ENCODE measurements at places on chromosomes 2 and 18.

DNA sequence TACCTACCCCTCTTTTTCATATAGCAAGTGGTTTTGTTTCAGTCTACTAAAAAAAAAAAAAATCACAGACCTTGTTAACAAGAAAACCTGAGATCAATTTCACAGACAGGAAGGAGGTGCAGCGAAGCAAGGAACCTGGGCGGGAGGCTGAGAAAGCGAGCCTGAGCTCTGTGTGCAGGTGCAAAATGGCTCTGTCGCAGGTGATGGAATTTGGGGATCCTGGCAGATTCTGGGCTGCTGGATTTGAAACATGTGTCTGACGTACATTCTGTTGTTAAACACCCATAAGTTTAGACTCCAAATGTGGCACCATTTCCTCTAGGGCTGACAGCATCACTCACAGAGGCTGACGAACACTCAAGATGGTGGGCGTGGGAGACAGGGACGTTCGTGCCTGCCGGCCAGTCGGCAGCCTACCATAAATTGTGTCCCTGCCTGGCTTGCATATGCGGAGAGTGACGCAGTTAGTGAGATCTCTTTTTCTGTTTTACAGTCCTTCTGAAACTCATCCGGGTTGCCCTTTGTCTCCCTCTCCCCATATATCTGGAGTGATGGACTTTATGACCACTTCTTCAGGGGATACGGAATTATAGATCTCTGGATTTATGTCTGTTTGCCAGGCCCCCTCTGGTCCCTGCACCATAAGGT, 8.8 kb upstream of the DDX1 start:
- DNase-seq: no peak

GRCh38 chr2:96591054-96591453, 47.1 kb downstream of the KANSL3 start:
- DNase-seq: no peak

GRCh38 chr2:28419443-28420270, 27.0 kb downstream of the FOSL2 start:
- no peak for DNase-seq

GRCh38 chr2:85708641-85709040, 14.5 kb downstream of the GNLY start:
- no peak for DNase-seq

GRCh38 chr2:239303711-239304532, 96.9 kb downstream of the HDAC4 start:
- no peak for DNase-seq

- no peak for DNase-seq
These were observed 679.1 kb upstream of the ZEB2 start for GRCh38 chr2:145199042-145199441.

DNA sequence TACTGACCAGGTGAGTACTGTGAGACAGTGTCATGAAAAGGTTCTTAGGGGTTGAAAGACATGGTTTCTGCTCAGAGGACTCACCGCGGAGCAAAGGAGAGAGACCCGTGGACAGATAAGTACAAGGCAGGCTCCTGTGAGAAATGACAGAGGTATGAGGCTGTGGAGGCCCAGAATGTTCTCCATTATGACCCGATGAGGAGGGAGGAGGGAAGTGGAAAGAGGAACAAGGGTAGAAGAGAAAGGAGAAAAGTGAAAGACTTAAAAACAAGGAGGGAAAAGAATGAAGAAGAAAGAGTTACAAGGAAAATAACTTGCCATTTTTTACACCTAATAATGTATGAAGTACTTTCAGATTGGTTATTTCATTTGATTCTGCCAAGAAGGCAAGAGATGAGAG, 29.8 kb downstream of the MAPRE3 start:
- DNase-seq: no peak

- DNase-seq: no peak
These were observed 238.6 kb downstream of the SEPTIN10 start for GRCh38 chr2:109375131-109375561.

GRCh38 chr18:38539856-38540255, 974.3 kb upstream of the CELF4 start:
- no peak for DNase-seq

- DNase-seq: no peak
These were observed 11.1 kb downstream of the RHOB start for GRCh38 chr2:20457661-20458630.

DNA sequence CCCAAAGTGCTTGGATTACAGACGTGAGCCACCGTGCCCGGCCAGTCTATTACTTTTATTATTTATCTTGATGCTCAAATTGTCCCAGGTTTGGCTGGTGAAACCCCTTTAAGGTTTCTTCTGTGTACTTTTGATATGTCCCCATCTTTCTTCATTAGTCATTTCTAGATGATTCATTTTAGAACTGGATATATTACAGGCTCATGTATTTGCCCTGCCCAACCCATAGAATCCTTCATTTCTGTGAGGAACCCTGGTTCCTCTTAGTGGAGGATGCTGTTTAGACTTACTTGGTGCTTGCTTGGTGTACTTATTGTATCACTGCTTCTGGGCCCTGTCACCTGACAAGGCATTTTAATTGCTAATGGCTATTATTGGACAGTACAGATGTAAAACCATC, 40.1 kb downstream of the KCMF1 start:
- DNase-seq: no peak

- no peak for DNase-seq
These were observed 239.8 kb downstream of the SH3RF3 start for GRCh38 chr2:109368798-109369197.

DNA sequence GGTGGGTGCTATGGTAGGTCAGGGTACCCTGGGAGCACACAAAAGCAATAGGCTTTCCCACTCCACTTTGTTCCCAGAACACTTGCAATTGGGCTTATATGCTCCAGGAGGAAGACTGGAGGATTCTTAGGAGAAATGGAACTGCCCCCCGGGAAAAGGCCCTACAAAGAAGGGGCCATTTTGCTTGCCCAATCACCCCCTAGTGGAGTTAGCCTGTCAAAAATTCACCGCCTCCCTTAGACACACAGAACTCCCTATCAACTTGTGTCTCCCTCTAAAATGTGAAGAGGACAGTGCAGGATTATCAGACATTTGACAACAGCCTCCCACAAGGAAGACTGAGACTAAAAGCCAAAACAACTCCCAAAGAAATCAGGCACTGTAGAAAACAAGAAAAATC, 36.5 kb downstream of the NLRC4 start:
- no peak for DNase-seq

- DNase-seq: no peak
These were observed 3.8 kb downstream of the GALNT5 start for GRCh38 chr2:157261199-157261782.

DNA sequence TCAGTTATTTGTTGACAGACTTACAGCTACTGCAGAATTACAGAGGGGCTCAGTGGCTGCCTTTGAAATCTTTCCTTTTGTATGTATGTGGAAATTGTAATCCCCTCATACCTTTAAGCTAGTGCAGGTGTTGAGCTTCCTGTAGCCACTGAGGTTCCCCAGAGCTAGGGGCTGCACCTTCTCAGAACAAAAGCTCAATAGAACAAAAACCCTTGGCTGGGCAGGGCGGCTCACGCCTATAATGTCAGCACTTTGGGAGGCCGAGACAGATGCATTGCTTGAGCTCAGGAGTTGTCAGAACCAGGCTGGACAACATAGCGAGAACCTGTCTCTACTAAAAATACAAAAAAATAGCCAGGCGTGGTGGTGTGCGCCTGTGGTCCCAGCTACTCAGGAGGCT, 41.3 kb upstream of the CHMP1B start:
- DNase-seq: no peak

DNA sequence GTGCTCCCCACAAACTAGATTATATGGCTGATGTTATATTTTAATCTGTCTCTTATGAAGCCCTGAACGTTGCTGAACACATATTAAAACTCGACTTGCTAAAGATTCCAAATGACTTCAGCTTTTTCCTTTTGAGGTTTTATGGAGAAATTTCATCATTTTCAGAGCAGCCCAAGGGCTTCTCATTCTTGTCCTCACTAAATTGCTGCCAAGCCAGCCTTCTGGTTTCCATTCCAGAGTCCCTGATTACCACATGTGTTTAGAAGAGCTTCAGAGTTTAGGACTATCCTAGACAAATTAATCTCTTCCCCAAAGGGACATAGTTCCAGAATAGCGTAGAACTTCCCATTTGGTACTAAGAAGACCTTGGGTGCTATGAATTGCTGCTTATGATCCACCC, 77.8 kb upstream of the CCDC195 start:
- no peak for DNase-seq

DNA sequence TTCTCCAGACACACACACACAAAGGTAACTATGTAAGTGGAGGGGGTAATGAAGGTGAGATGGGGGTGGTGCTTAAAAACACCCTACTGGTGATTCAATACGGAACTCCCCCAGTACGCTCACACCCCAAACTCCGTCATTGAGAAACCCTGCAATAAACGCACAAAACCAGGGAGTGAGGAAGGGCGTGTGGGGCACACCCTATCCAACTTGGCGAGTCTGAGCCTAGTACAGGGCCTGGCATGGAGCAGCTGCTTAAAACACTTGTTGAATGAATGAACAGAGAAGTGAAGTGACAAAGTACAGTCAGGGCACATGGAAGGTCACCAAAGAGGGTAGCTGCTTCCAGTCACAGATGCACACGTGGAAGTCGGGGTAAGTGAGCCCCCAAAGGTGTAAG, 146.8 kb upstream of the SMAD2 start:
- DNase-seq: no peak

GRCh38 chr2:5290900-5291546, 401.2 kb upstream of the SOX11 start:
- DNase-seq: no peak

DNA sequence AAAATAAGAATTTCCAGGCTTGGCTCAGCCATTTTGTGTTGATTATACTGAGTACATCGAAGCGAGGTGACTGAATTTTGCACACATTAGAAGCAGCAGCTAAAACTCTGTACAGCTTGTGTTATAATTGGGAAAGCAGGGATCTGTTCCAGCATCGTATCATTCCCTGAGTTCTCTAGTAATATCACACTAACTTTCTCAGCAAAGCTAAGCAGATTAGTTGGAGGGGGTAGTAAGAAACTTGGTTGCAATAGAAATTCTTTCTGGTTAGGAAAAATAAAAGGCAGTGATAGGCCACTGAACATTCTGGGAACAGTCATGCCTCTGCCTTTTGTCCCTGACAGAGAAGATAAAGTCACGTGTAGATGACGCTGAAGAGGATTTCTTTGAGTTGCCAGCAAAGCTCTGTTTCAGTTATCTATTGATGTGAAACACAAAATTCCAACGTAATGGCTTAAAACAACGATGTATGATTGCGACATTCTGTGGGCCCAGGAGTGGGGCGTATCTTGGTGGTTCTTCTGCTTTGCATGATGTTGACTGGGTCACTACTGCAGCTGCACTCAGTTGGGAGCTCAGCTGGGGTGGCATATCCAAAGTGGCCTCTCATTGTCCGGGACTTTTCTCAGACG, 202.1 kb upstream of the MEX3C start:
- no peak for DNase-seq

DNA sequence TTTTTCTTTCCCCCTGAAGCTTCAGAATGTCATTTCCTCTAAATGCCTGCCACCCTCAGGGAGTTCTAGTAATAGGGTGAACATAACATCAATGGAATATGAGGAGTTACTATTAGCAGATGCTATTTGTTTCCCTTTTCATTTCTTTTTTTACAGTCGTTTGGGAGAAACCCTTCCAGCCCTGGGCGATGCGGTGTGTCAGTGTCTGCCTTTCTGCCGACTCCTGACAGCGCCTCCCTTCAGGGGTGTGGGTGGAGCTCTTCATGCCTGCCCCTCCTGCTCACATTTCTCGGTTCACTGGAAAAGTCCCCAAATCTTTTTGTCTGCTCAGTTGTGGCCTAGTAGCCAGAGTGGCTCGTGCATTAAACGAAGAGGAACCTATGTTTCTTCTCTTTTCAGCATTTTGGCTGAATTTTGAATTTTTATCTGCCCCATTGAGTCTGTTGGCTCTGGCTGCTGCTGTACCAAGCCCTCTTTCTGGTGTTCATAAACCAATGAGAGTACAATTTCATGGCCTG, 72.3 kb downstream of the FMNL2 start:
- no peak for DNase-seq

GRCh38 chr2:38427054-38427453, 50.0 kb upstream of the ATL2 start:
- DNase-seq: no peak

Data from activated T-helper 1 cell treated with Interleukin-2 at 50 U/mL for 16 hours (primary cell).